Activated B cell treated with CpG ODN at 0.5 μM for 24 hours (primary cell): ENCODE measurements at places on chromosomes 2 and 18. TPM values are rescaled to one million over a fixed set of nuclear protein-coding genes. Genes with fewer than 3 reads are reported as not detected.

UGT1A8 gene
- total RNA-seq = not detected in 2 replicates

TNFAIP6 gene
- 0.29 TPM in 1 of 2 replicates, not detected in the other for total RNA-seq

IL37 gene
- not detected in 2 replicates for total RNA-seq

PDIA6 gene
- 109 and 119 TPM in 2 replicates for total RNA-seq

CRACDL gene
- not detected in 2 replicates for total RNA-seq

GAL3ST2 gene
- 0.15 TPM in 1 of 2 replicates, not detected in the other for total RNA-seq

PFN4 gene
- total RNA-seq = 0.34 and 0.60 TPM in 2 replicates

ASPRV1 gene
- 0.47 and 0.56 TPM in 2 replicates for total RNA-seq

SFTPB gene
- 0.05 TPM in 1 of 2 replicates, not detected in the other for total RNA-seq

CXCR4 gene
- 200 and 213 TPM in 2 replicates for total RNA-seq

POTEC gene
- total RNA-seq = not detected in 2 replicates

BMP10 gene
- not detected in 2 replicates for total RNA-seq

UCN gene
- total RNA-seq = 1.0 and 1.2 TPM in 2 replicates

LYPD6 gene
- not detected in 2 replicates for total RNA-seq

MYO5B gene
- total RNA-seq = 0.49 and 0.51 TPM in 2 replicates
